ENCODE measurements at places on chromosomes 4 and X.

- DNase-seq = no peak
Observed at GRCh38 chr4:119110121-119110520, 25.5 kb upstream of the MYOZ2 start.

DNA sequence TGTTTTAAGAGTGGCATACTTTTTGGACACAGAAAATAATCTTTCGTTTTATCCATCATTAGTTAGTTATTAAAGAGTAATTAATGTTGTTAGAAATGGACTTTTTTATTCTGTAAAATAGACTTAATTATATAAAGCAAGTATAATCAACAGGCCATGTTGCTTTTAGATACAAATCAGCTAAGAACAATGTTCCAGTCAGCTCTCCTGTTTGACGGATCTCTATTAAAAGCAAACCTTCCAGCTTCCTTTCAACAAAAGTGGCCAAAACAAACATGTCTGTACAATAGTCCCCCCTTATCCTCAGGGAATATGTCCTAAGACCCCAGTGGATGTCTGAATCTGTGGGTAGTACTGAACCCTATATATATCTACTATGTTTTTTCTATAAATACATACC, 4.9 kb upstream of the SLC10A4 start:
- no peak for DNase-seq

GRCh38 chr4:181150191-181150590, 1093.0 kb upstream of the TENM3 start:
- DNase-seq = no peak

GRCh38 chr4:98469771-98470170, 188.6 kb downstream of the TSPAN5 start:
- DNase-seq = no peak

DNA sequence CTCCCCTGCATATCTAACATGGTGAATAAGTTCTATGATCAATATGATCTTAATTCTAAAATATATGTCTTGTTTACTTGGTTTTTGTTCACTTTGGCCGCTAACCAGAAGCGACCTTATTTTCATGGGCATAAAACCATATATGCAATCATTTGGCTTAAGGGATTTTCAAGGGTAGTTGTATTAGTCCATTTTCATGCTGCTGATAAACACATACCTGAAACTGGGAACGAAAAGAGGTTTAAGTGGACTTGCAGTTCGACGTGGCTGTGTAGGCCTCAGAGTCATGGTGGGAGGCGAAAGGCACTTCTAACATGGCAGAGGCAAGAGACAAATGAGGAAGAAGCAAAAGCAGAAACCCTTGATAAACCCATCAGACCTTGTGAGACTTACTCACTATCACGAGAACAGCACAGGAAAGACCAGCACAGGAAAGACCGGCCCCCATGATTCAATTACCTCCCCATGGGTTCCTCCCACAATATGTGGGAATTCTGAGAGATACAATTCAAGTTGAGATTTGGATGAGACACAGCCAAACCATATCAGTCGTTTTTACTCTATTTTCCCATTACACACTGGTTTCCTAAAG, 114.3 kb upstream of the CPEB2 start:
- no peak for DNase-seq

GRCh38 chr4:57764856-57765255, 654.7 kb upstream of the IGFBP7 start:
- DNase-seq = no peak

- no peak for DNase-seq
Observed at GRCh38 chr4:38752941-38753806, 29.6 kb downstream of the TLR10 start.

DNA sequence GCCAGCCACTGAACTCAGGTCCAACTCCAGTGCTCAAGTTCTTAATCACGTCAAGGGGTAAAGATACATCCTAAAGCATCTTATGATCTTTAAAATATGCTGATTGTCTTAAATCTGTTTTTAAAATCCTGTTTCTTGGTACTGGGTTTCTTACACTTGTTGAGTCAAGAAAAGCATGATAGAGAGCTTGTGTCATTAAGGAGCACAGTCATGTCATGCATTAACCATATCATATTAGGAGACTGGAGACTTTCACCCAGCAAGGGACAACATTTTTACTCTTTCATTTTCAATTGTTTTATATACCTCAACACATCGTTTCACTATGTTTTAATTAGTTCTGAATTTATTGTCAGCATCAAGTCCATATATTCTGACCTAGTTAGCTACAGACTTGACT, 41.5 kb downstream of the BCLAF3 start:
- no peak for DNase-seq

- no peak for DNase-seq
Observed at GRCh38 chr4:93403571-93403970, 425.0 kb upstream of the ATOH1 start.

GRCh38 chr4:157220371-157220881, at the start of gene GRIA2:
Gene GRIA2 (plus strand): TSS chr4:157220728. CDS start chr4:157221043, 315 bp downstream.
- DNase-seq = no peak

- no peak for DNase-seq
Observed at GRCh38 chr4:56229947-56230346, 157.3 kb downstream of the AASDH start.

GRCh38 chrX:906586-906985, 276.0 kb downstream of the SHOX start:
- no peak for DNase-seq

GRCh38 chrX:1610166-1610565, 4.7 kb upstream of the ASMT start:
- DNase-seq = no peak

DNA sequence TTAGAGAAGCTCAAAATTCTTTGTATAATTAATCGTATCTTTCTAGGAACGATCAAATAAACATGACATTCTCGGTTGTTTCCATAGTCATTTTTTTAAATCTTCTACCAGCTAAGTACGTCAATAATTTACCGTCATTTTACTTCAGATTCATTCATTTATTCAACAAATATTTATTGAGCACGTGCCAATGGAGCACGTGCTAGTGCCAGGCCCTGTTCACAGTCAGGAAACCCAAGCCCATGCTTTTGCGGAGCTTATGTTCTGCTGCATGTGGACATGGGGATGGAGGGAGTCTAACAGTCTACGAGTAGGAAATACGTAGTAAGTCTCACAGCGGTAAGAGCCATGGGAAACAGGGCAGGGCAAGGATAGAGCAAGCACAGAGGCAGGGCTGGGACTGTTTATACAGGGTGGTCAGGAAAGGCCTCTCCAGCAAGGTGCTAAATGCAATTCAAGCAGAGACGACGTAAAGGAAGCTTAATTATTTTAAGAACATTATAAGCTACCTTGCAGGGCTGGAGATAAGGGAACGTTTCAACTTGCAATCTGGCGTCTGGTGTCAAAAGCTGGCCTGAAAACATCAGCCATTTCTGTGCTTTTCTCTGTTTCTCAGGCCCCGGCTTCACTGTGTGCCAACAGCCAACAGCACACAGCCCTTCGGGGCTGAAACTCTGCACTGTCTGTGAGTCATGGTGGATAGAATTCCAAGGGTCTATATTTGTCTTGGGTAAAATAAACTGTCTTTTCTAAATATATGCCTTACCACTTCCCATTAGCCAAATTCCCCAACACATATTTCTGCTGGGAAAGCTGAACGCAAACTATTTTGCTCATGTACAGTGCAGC, 517.1 kb upstream of the ZFP42 start:
- no peak for DNase-seq

DNA sequence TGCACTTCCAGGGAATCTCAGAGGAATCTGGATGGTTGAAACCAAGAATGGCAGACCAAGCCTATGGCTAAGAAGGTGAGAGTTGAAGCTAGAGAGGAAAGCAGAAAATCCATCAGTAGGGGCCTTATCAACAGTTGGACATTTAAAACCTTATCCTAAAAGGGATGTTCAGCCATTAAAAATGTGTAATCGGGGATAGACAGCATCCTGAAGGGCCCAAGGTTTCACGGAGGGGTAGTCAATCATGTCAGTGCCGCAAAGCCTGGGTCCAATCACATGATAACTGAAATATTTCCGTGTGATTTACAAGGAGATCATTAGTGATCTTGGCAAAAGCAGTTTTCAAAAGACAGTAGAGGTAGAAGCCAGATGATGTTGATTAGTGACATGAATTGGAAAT, 61.9 kb upstream of the ELOVL6 start:
- no peak for DNase-seq

GRCh38 chrX:47311932-47312774, 58.2 kb upstream of the ZNF157 start:
- DNase-seq = peak; percentile 56

DNA sequence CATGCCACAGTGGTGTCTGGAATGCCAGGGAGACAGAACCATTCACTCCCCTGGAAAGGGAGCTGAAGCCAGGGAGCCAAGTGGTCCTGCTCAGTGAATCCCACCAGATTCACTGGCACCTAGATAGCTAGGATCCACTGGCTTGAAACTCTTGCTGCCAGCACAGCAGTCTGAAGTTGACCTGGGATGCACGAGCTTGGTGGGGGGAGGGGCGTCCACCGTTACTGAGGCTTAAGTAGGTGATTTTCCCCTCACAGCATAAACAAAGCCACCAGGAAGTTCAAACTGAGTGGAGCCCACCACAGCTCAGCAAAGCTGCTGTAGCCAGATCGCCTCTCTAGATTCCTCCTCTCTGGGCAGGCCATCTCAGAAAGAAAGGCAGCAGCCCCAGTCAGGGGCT, 413.3 kb downstream of the PRDM5 start:
- DNase-seq = no peak

- no peak for DNase-seq
Observed at GRCh38 chr4:74206088-74206825, 48.3 kb downstream of the MTHFD2L start.

- no peak for DNase-seq
Observed at GRCh38 chr4:143294710-143295275, 41.9 kb upstream of the GAB1 start.

DNA sequence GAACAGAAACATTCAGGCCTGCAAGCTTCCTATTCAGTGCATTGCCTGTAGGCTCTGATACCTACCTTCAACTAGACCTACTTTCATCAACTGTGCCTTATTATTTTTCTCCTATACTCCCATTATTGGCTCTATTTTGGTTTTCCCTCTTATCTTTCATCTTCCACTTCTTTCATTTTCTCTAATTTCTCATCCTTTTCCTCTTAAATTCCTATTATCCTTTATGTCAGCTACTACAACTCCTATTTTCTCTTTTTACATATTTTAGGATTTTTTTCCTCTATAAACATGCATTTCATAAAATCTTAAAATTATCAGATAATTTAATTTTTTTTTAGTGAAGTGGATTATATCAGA, 61.6 kb upstream of the PRDM8 start:
- DNase-seq = no peak

DNA sequence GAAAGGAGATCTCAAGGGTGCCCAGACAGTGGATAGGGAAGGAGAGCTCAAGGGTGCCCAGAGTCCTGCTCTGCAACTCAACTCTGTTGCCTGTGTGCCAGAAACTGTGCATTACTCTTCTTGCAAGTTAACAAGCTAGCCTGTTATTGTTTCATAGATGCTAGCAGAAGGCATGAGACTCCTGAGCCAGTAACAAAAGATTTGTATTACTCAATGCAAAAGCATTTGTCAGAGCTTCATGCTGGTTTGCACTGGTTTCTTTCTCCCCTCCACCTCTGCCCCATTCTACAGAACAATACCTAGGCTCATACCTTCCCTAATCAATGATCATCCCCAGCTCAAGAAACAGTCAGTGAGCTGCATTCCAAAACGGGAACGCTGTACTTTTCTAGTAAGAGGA, 124.5 kb upstream of the NEIL3 start:
- DNase-seq = no peak

DNA sequence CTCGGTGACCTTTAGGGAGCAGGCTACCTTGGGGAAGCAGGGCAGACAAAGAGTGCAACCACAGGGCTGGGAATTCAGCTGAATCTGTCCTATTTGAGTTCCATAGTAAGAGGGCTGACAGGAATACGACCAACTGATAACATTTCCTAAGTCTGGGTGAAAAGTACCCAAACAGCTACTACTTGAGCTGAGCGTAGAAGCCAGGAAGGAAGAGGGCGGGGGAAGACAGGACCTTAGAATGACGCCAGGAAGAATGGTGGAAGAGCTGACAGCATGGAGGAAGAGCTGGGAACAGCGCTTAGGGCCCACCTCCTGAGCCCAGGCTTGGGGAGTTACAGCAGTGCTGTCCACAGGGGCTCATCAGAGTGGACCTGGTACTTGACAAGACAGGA, 14.4 kb downstream of the MECP2 start:
- DNase-seq = no peak

DNA sequence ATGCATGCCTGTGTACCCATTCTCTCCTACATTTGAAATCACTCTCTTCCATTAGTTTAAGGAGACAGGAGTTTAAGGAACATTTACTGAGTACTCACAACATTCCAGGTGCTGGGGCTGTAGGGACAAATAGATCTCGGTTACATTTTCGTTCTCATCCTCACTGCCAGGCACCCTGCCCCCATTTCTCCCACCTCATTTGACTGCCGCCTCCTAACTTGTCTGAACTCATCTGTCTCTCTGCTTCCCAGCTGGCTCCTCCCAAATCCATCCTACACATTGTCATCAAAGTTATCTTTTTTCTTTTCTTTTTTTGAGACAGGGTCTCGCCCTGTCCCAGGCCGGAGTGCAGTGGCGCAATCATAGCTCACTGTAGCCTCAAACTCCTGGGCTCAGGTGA, 19.8 kb upstream of the MPC1L start:
- DNase-seq = no peak

DNA sequence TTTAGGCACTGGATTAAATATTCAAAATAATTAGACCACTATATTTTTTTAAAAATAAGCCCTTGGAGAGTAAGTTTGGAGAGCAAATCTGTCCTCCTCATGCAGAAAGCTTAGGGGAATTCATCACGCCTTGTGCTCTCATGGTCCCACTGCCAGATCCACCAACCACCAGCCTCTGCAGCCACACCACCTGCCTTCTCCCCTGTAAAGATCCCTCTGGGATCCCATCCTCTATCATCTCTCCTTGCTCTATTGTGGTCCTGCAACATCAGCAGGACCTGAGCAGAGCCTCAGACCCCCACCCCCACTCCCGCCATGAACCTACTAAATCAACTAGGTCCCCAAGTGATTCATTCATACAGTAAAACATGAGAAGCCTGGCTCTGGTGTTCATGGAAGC, 482.6 kb upstream of the GALNT7 start:
- DNase-seq = no peak

- no peak for DNase-seq
Observed at GRCh38 chr4:153464068-153464467, 2.1 kb upstream of the TMEM131L start.

DNA sequence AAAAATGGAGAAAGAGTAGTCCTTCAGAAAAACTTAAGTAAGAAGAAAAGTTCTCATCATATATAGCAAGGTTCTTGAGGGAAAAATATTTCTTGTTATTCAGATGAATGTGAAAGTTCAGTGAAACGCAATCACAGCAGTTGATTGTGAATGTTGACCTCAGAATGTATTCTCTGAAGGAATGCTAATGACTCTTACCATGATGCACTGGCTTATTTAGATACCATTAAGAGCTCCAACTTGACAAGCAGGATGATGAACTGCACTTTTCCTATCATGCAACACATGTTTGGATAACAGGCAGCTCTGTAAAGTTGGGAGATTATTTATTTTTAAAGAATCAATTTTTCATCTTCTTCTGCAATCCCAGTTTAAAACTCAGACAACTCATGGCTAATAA, 115.5 kb upstream of the MYOZ2 start:
- no peak for DNase-seq

Measured in activated CD8-positive, alpha-beta memory T cell treated with anti-CD3 and anti-CD28 coated beads, Interleukin-2, amount 10 ng/mL, durations not matched to agents 7 days and 5 days (primary cell).